ENCODE measurements at places on chromosomes 6 and 20.
A peak's percentile ranks its signal among the peaks of the same experiment; 100 is the strongest.

GRCh38 chr20:1312904-1313235, 16.1 kb downstream of the SDCBP2 start:
- DNase-seq = no peak

GRCh38 chr20:25196786-25197120, 1.2 kb downstream of the ENTPD6 start:
- DNase-seq = no peak

GRCh38 chr6:527989-528673, 128.8 kb downstream of the HUS1B start:
- DNase-seq = no peak

- no peak for DNase-seq
Observed at GRCh38 chr20:53299831-53300230, 293.8 kb downstream of the ZNF217 start.

GRCh38 chr20:63206878-63207277, 9.1 kb downstream of the YTHDF1 start:
- DNase-seq = peak; percentile 86

DNA sequence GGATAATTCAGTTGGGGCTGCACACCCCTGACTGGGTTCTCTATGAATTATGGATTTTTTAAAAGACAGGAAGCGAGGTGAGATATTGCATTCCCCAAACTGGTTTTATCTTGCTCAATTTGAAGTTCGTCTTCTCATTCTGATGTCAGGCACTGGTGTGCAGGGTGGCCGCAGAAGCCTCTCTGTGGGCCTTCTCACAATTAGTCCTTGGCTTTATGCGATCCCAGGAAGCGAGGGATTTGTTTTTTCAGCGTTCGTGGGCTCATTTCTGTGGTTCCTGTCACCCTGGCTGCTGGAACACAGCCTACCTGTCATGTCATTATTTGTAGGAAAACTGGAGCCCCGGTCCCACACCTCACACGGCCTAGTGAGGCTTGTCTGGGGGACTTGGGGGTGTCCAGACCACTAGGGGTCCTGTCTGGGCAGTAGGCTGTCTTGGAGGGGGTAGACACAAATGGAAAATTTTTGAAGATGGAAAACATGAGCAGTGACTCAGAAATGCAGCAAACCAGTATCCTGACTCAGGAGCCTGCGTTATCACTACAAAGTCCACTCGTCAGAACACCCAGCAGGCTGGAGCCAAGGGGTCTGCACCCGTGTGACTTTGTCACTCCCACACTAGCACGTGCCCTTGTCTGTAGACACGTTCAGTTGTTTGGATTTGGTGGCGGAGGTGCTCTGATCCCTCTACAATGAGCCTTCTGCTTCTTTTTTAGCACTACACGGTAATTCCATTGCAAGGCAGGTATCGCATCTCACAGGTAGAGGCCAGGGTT, 42.2 kb downstream of the GNAS-AS1 start:
- DNase-seq = no peak

DNA sequence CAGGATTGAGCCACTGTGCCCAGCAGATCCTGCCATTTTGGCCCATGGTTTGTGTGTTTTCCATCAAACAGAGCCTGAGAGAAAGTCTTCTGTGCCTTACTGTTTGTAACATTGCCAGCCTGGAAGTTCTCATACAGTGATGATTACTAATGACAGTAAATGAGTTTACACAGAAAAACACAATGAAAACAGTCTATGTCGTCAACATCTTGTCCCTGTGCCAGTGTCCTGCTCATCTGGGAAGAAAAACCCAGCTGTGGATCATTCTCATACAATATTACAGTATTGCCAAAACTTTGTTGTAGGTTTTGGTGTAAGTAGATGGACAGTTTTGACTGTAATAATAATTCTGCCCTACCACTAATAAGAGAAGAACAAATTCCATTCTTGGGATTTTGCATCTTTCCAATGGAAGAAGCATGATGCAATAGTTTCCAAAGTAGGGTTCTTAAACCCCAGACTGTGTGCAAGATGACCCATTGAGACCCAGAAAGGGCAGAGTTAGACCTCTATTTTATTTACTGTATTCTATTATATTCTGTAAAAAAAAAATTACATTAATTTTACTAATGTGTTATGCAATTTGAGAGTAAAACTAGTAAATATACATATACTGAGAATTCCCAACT, 135.0 kb upstream of the JARID2 start:
- no peak for DNase-seq

GRCh38 chr6:97077380-97077779, 152.9 kb downstream of the KLHL32 start:
- no peak for DNase-seq

DNA sequence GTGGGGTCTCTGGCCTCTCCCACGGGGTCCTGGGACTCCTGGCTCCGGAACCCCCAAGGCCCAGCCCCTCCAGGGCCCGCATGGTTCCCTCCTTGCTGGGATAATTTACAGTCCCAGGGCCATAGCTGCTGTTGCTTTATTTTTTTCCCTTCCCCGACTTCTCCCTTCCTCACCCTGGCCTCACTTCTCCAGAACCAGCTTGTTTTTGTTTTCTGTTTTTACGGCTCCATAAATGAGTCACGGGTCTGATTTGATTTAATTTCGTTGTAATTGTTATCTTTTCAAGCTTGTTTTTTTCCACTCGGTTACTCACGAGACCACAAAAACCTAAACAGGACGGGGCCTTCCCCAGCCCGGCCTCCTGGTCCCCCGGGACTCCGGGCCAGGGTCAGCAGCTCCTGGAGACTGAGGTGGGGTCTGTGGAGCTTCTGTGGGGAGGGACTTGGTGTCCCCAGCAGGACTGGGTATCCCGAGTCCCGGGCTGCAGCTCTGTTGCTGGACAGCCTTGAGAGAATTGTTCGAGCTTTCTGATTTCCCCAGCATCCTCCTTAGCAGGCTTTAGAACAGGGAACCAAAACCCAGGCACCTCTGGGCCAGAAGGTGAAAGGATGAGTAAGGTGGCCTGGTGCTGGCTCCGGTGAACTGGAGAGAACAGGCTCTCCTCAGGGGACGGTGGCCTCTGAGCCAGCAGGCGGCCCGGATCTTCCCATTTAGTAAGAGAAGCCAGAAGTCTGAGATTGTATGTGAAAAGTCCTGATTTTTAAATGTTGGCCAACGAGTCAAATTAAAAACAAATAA, 94.9 kb downstream of the CEBPB start:
- peak; percentile 34 for DNase-seq

DNA sequence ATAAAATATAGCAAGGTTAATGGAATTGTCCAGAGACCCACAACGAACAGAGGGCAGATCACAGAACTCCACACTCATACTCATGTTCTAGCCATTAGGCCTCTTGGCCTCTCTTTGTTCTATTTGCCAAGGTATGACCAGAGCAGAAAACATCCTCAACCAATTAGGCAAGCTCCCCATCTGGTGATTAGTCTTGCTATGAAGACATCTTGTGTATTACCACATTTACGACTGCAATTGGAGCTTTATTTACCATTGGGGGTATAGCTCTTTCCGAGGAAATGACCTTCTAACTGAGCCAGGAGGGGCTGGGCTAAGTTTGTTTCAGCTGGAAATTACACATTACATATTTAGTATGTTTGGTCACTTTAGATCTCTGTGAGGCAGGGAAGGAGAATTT, 593.9 kb downstream of the CD109 start:
- DNase-seq = no peak
